CD4-positive, alpha-beta memory T cell (primary cell): ENCODE measurements at places on chromosomes 11 and 22. TPM values are rescaled to one million over a fixed set of nuclear protein-coding genes. Genes with fewer than 3 reads are reported as not detected.
A peak's percentile ranks its signal among the peaks of the same experiment; 100 is the strongest.

- DNase-seq: no peak
Observed at GRCh38 chr11:66326261-66327111, 9.6 kb upstream of the CD248 start.

GRCh38 chr11:58616594-58616993 lies 5.9 kb upstream of the CNTF start:
- DNase-seq: no peak

OR2AG2 gene
- total RNA-seq: not detected

- DNase-seq: no peak
Observed at GRCh38 chr22:44100411-44100810, 76.3 kb downstream of the PARVB start.

- DNase-seq: no peak
Observed at GRCh38 chr11:113113801-113114704, 152.8 kb downstream of the NCAM1 start.

GRCh38 chr22:23621082-23621780 lies 10.9 kb downstream of the DRICH1 start:
- no peak for DNase-seq

GRCh38 chr11:47533690-47534151 lies 19.2 kb downstream of the CELF1 start:
- no peak for DNase-seq

DNA sequence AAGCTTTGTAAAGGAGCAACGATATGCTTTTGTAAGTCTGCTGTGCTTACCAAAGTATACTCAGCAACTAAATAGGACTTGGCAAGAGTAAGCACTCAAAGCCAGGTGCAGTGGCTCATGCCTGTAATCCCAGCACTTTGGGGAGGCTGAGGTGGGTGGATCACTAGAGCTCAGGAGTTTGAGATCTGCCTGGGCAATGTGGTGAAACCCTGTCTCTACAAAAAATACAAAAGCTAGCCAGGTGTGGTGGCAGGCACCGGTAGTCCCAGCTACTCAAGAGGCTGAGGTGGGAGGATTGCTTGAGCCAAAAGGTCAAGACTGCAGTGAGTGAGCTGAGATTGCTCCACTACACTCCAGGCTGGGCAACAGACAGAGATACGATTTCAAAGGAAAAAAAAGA lies 67.5 kb downstream of the PAK1 start:
- DNase-seq: no peak

- DNase-seq: no peak
Observed at GRCh38 chr11:126317756-126318573, 14.1 kb downstream of the DCPS start.

- DNase-seq: no peak
Observed at GRCh38 chr11:33177676-33178336, 16.5 kb upstream of the CSTF3 start.

DNA sequence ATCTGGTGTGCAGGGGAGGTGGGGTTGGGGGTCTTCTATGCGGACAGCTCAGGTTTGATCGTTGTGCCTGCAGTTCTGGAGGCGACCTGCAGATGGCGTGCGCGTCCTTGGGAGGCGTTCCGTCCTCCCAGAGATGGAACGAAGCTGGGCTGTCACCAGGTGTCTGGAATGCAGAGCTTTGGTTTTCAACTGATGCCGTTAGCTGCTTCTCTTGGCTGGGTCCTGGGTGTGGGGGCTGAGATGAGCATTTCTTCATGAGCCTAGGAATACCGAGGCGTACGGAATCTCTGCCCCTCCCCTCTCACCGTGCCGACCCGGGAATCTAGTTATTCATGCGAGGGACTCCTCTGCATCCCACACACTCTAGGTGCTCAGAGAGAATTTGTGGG lies 98.6 kb downstream of the CEP164 start:
- DNase-seq: peak; percentile 59

DNA sequence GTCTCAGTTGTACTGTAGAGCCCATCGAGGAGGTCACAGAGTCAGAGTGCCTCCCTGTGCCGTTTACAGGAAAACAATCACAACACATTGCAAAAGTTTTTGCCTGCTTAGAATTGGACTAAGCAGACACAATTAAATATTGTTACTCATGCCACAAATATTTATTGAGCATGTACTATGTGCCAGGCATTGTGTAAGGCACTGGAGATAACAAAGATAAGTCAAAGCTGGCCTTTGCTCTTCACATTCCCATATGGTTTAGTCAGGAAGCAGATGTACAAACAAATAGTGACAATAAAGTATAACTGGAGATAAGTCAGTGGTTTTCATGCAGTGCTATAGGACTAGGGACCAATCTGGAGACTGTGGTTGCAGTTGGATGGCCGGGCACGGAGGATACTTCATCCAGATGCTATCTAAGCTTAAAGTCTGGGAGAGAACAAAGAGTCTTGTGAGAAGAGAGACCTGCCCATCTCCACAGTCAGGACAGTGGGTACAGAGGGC lies 550.7 kb downstream of the INSC start:
- DNase-seq: no peak

LARGE1 gene
- total RNA-seq: 1.1 TPM

BEST1 gene
- 0.50 TPM for total RNA-seq

MED17 gene
- 73.2 TPM for total RNA-seq

DNA sequence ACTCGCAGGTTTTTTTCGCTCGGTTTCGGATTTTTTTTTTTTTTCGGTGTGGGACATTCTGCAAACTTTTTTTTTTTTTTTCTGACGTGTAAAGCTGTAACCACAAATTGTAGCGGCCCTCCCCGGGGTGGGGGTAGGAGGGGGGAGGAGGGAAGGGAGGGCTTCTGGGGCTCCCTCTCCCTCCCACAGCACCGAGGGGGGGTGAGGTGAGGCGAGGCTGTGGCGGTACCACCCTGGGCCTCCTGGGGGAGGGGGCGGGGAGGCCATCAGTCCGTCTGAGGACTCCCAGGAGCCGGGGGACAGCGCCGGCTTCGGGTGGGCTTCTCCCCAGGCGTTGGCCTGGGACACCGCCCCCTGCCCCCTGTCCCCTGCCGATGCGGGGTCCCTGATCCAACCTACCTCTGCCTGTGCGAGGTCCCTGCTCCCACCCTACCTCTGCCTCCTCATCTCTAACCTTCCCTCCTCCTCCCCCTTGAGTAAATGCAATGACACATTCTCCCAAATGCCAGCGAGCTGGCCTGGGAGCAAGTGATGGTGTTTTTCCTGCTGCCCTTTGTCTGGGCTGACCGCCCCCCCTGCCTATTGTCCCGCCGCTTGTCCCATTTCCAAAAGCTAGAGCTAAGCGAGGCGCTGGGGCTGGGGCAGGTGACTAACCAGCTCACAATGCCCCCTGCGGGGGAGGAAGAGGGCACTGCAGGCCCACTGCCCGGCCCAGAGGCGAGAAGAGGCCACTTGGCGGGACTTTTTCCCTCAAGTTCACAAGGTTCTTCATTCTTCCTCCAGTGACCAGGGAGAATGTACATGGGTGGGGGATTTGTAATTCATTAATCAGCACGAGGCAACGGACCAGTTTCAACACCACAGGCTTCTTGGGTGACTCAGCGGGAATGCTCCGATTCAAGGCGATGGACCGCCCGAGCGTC lies 511 bp upstream of the CLCF1 start:
- peak; percentile 87 for DNase-seq

DNA sequence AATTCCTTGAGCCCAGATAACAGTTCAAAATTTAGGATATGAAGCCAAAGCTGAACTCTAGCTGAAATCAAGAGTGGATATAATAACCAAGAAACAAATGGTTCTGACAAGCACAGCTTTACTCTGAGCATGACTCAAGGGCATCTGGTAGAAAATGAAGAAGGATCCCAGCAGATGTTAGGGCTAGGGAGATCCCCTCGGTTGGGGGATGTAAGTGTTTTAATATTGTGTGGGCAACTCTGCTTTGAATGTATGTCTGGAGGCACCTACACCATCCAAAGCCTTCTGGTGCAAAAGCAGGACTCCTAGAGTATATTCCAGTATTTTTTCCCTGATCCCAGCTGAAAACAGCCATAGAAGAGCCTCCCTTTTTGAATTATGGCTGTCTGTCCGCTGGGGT lies 61.7 kb downstream of the FLI1 start:
- no peak for DNase-seq

GRCh38 chr22:23219317-23219716 lies 39.0 kb downstream of the BCR start:
- DNase-seq: no peak

ANO3 gene
- total RNA-seq: not detected

DNA sequence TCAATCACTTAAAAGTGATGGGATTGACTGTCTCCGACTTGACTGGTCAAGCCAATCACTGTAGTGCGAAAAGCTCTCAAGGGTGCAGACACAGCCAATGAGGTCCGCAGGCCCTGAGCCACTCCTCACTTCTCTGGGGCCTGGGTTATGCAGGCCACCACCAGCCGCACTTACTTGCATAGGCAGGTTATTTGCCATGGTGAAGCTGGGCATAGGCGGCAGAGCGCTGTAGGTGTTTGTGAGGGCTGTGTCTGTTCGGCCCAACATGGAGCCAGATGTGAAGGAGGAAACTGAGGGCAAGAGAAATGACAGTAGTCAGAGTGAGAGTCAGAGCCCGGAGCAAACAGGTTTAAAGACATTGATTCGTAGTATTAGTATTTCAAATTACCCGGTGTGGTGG lies 17.9 kb downstream of the PAX6 start:
- no peak for DNase-seq

DNA sequence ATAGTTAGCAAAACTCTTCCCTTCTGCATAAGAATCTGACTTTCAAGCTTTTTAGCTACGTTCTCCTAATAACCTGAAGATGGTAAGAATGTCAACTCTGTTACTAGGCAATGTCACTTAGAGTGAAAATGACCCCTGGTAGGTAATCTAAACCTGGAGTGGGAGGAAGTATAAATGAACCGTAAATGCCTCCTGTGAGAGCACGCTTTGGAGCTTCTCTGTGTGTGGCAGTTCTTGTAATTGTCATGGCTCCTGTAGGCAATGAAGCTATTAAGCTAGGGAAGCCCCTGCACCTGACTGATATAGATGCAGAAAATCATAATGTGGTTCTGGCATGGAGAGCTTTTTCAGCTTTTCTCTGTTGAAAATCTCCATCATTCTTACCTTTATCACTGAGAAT lies 29.4 kb downstream of the CALCA start:
- no peak for DNase-seq

DNA sequence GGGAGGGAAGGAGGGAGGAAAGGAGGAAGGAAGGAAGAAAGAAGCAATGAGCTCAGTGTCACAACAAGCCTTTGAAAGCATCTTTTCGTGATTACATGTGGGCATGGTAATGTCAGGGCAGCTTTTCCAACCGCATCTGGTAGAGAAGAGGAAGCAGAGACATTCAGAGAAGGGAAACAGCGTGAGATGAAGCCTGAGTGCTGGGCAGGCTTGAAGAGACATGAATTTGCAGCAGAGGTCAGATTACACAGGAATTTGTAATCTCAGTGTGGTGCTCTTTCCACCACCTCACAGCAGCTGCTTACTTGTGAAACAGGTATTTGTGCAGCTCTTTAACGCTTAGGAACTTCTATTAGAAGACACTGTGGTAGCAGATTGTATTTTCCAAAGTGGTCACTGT lies 289.5 kb upstream of the C11orf87 start:
- DNase-seq: no peak

ZNF214 gene
- total RNA-seq: not detected

PRRG4 gene
- not detected for total RNA-seq

GRCh38 chr22:40300884-40301672 lies 45.2 kb upstream of the ADSL start:
- DNase-seq: no peak

DNA sequence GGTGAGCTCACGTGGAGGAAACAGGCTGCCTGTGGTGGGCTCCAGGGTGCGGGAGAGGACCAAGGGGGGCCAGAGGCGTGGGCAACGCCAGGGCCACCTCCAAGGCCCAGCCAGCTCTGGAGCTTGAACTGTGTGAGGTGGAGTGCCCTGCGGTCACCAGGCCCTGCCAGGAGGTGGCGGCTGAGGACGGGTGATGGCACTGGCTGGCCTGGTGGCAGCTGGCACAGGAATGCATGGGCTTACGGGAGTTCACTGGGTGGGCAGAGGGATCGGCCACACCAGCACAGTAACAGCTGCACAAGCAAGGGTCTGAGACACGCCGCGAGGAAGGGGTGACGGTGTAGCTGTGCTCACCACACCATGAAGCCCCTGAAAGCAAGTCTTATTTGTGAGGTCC lies 15.8 kb downstream of the TOLLIP start:
- DNase-seq: no peak

SMIM35 gene
- 0.44 TPM for total RNA-seq

GRCh38 chr11:1651411-1651980 lies 21.9 kb downstream of the KRTAP5-5 start:
- no peak for DNase-seq

PLA2G6 gene
- total RNA-seq: 228 TPM

KRTAP5-10 gene
- not detected for total RNA-seq

GRCh38 chr11:110022548-110022947 lies 70.6 kb upstream of the ZC3H12C start:
- DNase-seq: no peak

DNA sequence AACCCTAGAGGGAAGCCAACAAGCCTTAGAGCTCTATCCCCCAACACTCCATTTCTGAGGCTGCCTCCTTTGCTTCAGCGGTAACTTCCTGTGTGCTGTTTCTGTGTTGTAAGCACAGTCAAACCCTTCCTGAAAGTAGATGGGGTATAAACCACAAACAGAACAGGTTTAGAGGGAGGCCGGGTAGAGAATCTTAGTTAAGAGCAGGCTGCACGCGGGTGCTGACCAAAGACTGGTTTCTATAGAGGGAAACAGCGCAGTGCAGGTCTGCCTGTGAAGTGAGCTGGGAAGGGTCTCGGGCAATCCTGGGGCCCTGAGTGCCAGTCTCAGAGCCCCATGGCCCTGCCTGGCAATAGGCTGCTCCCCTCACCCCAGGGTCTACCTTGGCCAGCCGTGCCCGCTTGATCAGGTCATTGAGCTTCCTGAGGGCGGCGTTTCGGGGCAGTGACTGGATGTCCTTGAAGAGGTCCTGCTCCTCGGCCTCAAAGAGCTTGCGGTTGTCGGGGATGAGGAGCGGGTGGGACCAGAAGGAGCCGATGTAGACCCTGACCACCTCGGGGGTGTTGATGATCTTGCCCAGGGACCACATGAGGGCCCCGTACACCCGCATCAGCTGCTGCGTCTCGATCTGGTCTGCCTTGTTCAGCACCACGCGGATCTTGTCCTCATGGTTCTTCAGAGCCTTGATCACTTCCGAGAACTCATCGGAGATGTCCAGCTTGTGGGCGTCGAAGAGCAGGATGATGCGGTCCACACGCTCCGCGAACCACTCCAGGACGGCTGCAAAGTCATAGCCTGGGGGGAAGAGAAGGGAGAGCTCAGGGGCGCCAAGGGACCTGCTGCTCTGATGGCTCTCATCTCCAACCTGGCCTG lies 15.3 kb upstream of the CDC42BPG start:
- DNase-seq: peak; percentile 83

GRCh38 chr11:104005234-104005855 lies 31.1 kb upstream of the DDI1 start:
- no peak for DNase-seq

DNA sequence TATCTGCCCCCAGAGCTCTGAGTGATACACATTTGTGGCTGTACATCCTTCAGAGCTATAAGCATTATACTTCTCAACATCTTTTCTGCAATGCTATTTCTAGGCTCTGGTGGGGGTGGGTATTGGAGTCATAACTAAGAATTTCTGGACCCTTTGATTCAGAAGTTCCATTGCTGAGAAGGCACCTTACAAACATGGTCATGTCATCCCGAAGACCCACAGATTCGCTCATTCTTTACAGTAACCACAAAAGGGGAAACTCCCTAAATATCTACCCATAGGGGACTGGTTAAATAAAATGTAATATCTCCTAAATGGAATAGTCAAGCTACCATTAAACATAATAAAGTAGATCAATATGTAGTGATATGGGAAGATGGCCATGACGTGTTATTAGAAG lies 98.8 kb downstream of the PRR5L start:
- DNase-seq: no peak

SMC1B gene
- not detected for total RNA-seq
